RCC 7860 (cell line): ENCODE measurements at places on chromosomes 7 and 10.

DNA sequence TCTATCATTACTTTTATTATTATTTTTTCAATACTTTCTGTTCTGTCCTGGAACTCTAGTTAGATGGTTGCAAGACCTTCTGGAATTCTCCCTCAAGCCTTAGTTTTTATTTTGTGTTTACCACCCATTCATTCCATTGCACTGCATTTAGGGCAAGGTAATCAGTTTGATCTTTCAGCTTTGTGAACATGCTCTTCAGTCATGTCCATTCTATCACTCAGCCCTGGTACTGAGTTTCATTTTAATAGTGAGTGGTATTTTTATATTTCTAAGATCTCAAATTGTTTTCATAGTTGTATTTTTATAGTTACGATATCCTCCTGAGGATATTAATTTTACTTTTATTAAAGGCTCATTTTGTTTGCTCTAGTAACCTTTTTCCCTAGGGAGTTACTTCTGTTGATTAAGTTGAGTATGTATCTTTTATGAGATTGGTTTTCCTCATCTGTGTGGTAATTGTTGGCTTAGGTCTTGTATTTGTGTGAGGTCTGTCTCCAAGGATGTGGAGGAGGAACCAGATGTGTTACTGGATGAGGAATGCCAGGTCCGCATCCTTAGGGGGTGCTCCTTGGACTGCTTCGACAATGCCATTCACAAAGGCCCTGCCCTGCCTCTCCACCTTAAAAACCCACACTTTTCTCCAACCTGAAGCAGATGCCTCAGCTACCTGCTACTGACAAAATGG is 46.7 kb upstream of the RAB18 start:
- no peak for DNase-seq

- DNase-seq = no peak
These were observed 202.4 kb downstream of the ADAM12 start for GRCh38 chr10:126185676-126186447.

DNA sequence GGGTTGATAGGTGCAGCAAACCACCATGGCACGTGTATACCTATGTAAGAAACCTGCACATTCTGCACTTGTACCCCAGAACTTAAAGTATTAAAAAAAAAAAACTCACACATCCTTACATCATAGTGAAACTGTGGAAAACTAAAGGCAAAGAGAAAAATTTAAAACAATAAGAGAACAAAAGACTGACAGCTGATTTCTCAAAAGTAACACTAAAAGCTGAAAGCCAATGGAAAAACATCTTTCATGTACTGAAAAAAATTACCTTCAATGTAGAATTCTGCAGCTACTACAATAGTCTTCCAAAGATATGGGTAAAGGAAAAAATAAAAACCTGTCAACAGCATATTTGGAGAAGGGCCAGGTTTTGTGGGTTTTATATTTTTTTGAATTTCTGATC is 729.1 kb upstream of the NRP1 start:
- no peak for DNase-seq

- no peak for DNase-seq
These were observed 8.4 kb downstream of the COL17A1 start for GRCh38 chr10:104077247-104077646.

DNA sequence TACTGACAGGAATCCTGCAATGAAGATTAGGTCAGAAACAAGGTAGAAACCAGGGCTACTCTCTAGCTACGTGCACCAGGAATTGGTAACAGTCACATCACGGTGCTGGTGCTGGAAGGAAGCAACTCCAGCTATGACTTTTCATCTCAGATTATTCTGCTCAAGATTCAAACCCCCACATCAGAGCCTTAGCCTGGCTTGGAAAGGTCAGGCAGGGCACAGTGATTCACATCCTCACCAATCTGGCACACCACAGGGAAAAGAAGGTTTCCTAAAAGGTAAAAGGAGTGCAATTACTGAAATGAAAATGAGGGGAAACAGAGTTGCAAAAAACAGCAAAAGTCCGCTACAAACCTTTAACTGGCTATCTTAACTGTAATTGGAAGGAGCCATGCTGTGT is 240.2 kb upstream of the NPSR1 start:
- no peak for DNase-seq

DNA sequence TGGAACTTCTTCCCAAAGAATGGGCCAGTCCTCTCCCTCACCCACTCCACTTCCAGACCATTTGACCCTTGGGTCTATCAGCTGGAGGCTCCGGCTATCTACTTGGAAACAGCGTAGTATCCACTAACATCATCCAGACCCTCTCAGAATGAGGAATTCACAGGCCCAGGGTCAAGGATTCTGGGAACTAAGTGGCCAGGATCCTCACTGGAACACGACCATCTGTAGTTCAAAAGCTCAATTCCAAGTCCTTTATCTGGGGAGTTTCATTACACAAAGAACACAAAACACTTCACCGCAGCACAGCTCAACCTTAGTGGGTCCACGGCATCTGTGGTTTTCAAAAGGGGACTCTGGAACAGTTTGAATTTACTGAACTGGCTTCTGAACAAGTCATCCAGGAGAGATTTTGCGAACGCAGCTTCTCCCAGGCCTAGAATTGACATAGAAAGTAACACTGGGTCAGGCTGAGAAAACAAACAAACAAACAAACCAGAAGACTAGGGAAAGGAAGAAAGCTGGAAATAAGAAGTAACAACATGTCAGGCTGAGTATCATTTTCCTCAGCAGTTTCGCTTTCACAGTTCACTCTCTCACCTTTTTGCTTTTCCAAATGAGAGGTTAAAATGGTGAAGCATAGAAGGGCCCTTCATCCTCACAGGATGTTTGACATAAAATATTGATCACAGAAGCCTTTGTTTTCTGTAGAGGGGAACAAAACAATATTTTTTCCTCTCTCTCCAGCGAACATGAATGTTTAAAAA is 57.6 kb upstream of the USP6NL start:
- no peak for DNase-seq

DNA sequence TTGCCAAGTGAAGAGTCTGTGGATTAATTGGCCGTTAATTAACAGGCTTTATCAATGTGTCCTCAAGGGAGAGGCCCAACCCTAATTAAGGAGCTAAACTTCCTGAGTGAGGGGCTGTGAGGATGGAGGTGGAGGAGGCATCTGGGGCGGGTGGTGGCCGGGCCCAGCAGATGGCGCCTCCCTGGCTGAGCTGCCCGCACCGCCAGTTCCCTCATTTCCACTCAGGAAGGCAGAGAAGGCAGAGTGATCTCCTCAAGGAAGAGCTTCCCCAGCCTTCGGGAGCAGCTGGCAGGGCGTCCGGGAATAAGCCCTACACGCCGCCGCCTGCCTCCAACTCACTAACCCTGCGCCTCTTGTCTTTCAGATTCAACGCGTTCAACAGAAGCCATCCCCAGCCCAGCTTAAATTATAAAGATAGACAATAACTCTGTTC is 112.2 kb downstream of the CYTH3 start:
- no peak for DNase-seq

GRCh38 chr10:62069452-62070178 is 168.1 kb downstream of the ARID5B start:
- no peak for DNase-seq

DNA sequence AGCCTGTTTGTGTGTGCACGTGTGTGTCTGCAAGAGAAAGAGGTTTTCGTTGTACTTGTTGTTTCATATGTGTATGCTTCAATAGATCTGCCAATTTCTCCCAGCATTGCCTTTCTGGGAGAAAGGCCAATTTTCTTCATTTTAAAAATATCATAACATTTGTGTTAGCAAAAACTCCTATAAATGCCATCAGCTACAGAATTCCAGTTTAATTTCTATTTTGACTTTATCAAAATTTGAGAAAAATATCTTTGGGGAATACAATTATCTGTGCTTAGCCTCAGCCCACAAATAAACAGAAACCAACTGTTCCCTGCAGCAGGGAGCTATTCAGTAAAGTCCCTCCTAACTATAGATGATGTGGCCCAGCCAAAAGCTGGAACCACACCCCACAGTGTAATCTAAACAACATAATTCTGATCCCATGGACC is 68.3 kb upstream of the MGMT start:
- no peak for DNase-seq

DNA sequence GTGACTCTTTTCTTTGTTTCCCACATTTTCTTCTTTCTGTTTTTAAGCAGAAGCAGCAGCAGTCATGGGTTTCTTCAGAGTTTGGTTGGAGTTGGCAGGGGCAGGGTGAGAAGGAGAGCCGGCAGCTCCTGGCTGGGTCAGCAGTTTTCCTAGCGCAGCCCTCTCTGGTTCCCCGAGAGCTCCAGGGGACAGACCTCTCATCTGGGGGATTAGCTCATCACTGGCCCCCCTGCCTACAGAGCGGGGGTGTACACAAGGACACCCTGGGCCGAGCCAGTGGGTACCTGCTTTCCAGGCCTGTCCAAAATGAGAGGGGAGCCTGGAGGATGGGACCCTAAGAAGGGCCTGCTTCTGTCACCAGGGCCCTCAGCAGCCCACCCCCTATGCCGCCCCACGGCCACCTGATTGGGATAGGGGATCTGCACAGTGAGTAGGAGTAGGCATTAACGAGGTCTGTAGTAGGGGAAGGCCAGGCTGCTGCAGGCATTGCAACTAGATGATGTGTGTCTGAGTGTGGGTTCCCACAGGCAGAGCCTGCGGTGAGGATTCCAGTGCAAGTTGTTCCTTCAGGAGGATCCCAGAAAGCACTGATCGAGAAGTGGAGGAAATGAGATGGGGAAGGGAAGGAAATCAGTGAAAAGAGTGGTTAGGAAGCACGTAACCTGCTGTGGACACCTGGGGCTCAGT is 122.9 kb upstream of the PPIF start:
- no peak for DNase-seq

- DNase-seq = peak; percentile 25
These were observed 55.1 kb downstream of the PDZD8 start for GRCh38 chr10:117320050-117320665.

DNA sequence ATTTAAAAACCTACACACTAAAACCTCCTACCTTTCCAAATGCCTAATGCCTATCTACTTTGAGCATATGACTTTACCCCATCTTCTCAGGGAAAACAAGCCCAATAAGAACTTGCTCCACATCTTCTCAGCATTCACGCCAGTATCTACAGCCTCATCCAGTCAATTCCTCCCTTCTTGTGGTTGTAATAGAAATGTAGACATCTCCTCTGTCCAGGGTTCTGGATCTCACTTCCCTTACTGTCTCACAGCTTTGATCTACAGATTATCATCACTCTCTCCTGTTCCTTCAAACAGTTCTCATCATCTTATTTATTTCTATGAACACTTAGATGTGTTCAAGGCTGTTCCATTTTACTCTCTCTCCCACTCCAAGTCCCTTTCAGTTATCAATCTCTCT is 70.4 kb upstream of the NOBOX start:
- no peak for DNase-seq

DNA sequence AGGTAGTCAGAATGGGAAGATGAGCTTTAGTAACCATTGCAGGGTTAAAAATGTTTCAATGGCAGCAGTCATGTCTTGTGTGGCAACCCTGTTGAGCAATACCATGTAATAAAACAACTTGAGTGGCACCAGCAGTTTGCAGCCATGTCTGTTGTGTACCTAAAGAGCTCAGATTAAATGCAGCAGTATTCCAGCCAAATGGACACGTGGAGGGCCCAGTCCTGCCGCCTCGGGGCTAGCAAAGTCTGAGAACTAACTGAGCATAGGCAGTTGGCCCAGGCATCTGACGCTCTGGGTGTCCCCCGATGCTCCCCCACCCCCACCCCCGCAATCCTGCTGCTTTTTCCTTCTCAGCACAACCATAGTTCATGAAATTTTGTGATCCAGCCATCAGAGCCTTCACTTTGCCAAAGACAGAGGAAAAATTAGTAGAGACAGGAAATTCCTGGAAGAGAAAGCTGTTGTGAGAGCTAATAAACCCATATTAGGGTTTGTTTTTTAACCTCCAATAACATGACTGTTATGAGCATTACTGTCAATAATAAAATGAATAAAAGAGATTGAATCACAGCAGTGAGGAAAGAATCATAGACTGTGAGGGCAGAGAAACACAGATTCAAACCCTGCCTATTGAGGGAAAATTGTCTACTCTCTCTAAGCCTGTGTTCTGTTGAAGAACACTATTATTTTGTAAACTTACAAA is 220.6 kb upstream of the RHOBTB1 start:
- no peak for DNase-seq

- no peak for DNase-seq
These were observed 1.0 kb upstream of the AVPI1 start for GRCh38 chr10:97687785-97688781.

DNA sequence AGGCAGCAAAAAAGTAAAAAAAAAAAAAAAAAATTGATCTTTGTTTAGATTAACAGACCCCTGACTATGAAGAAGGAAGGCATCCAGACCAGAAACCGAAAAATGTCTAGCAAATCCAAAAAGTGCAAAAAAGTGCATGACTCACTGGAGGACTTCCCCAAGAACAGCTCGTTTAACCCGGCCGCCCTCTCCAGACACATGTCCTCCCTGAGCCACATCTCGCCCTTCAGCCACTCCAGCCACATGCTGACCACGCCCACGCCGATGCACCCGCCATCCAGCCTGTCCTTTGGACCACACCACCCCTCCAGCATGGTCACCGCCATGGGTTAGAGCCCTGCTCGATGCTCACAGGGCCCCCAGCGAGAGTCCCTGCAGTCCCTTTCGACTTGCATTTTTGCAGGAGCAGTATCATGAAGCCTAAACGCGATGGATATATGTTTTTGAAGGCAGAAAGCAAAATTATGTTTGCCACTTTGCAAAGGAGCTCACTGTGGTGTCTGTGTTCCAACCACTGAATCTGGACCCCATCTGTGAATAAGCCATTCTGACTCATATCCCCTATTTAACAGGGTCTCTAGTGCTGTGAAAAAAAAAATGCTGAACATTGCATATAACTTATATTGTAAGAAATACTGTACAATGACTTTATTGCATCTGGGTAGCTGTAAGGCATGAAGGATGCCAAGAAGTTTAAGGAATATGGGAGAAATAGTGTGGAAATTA is 19.4 kb downstream of the GATA3 start:
- no peak for DNase-seq

- no peak for DNase-seq
These were observed 10.8 kb downstream of the BNIP3 start for GRCh38 chr10:131970946-131971345.

DNA sequence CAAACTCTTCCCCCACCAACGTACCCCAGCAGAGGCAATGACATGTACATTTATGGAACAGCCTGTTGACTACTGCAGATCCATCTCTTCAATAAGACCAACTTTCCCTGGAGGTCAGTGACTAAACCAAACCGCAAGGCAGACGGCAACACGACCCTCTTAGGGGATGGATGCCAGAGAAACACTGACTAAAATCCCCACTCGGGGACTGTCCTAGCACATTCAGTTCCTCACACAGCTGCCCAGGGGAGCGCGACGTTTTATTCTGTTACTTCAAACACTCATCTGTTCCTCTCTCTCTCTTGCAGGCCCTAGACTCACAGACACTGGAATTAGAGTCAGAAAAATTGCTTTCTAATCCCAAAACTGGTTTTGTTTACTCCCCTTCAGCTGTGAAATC is 146.5 kb upstream of the PRSS1 start:
- no peak for DNase-seq

DNA sequence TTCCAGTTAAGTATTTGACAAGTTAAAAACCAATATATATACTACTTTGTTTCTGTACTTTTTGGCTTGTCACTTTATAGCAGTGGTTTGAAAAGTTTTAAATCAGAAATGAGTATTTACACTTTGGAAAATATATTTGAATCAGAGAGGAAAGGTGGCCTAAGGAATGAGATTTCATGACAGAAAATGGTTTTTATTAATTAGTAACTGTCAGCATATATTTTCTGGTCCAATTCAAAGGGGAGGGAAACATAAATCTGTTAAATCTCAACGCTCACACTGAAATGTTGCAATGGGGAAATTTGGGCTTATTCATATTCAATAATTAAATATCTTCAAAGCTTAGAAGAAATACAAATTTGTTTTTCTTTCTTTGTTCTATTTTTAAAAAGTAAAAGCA is 100.1 kb downstream of the GRB10 start:
- DNase-seq = no peak
